ENCODE measurements at places on chromosomes 7 and 10. TPM values are rescaled to one million over a fixed set of nuclear protein-coding genes. Genes with fewer than 3 reads are reported as not detected.

DNA sequence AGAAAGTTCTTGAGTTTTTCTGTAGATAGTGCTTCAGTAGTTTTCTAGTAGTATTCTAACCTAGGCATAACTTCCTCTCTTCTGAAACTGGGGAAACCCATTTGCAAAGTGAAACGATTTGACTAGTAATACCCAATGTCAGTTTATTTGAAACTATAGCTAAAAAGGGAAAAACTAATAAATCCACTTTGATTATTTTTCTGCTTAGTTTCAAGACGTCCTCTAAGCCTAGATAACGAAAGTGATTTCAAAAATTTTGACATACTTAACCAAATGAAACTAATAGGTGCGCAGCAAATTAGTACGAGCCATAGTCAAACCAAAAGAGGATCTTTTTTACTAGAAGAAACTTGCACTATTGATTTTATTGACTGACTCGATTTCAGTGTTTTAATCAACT lies 9.8 kb upstream of the SP8 start:
- peaks cover 71% of the 10 kb centered on the region for H3K27me3 ChIP-seq
- no peak for DNase-seq
- H3K4me1 ChIP-seq: peaks cover 20% of the 10 kb centered on the region
- no peak overlapping the region for H3K27ac ChIP-seq
- H3K36me3 ChIP-seq: peaks cover 8% of the 10 kb centered on the region

GRCh38 chr7:27219821-27220220 lies 19.9 kb upstream of the HOXA13 start:
- peaks cover 76% of the 10 kb centered on the region for H3K27me3 ChIP-seq
- no peaks in the 10 kb centered on the region for H3K4me1 ChIP-seq
- DNase-seq: no peak
- no peaks in the 10 kb centered on the region for H3K36me3 ChIP-seq

DNA sequence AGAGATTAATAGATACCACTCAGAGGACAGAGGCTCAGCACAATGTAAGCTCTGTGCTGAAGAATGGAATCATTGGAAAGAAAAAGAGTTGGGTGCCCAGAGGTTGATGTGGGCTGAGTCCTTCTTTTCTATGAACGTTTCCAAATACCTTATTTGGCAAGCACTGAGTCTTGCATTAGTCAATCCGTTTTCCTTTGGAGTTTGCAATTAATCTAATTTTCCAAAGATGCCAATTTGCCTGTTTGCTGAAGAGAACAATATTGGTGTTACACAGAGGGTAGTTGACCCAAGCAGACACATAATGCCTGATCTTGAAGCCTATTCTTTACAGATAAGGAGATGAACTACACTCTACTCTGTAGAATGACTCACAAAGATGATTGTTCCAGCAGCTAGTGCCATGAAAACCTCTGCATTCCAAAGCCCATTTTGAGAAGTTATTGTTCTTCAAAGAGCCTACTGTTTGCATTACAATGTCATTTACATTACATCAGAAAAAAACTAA lies 55.4 kb upstream of the MET start:
- no peaks in the 10 kb centered on the region for H3K36me3 ChIP-seq
- no peak overlapping the region for H3K4me3 ChIP-seq
- H3K27me3 ChIP-seq: peaks cover 33% of the 10 kb centered on the region
- DNase-seq: no peak

DNA sequence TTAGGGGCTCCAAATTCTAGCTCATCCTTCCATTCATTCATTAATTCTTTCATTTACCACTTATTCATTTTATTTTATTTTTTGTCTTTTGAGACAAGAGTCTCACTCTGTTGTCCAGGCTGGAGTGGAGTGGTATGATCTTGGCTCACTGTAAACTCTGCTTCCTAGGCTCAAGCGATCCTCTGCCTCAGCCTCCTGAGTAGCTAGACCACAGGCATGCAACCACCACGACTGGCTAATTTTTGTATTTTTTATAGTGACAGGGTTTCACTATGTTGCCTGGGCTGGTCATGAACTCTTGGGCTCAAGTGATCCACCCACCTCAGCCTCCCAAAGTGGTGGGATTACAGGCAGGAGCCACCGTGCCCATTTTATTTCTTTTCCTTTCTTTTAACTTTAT lies 31.6 kb downstream of the FGF8 start:
- H3K27me3 ChIP-seq: peaks cover 27% of the 10 kb centered on the region
- H3K36me3 ChIP-seq: no peaks in the 10 kb centered on the region
- no peak for DNase-seq
- H3K27ac ChIP-seq: no peak overlapping the region

GRCh38 chr7:131769241-131769640 lies 212.8 kb upstream of the PODXL start:
- peaks cover 4% of the 10 kb centered on the region for H3K27me3 ChIP-seq
- H3K36me3 ChIP-seq: no peaks in the 10 kb centered on the region
- no peak overlapping the region for H3K4me3 ChIP-seq
- no peaks in the 10 kb centered on the region for H3K4me1 ChIP-seq
- no peak for DNase-seq

GRCh38 chr7:130721486-130722277 lies 12.3 kb downstream of the KLF14 start:
- H3K27me3 ChIP-seq: peaks cover 26% of the 10 kb centered on the region
- no peaks in the 10 kb centered on the region for H3K36me3 ChIP-seq

DNA sequence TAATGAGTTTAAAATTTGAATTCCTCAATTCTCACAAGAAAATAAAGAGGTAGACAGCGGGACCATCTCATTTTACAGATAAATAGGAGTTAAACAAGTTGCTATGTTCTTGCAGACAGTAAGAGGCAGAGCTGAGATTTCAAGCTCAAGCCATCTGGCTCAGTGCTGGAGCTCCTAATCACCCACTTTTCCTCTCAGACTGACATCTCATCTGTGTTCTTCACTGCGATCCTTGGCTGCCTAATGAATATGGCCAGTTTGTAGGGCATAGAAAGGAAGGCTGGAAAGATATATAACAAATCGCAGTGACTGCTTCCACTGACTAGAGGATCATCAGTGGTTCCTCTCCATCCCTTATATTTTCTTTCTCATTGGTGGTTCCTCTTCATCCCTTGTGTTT lies 151.2 kb downstream of the MPP7 start:
- no peak overlapping the region for H3K4me3 ChIP-seq
- H3K4me1 ChIP-seq: no peaks in the 10 kb centered on the region
- no peak overlapping the region for H3K27ac ChIP-seq
- H3K27me3 ChIP-seq: no peaks in the 10 kb centered on the region
- no peak for DNase-seq

DNA sequence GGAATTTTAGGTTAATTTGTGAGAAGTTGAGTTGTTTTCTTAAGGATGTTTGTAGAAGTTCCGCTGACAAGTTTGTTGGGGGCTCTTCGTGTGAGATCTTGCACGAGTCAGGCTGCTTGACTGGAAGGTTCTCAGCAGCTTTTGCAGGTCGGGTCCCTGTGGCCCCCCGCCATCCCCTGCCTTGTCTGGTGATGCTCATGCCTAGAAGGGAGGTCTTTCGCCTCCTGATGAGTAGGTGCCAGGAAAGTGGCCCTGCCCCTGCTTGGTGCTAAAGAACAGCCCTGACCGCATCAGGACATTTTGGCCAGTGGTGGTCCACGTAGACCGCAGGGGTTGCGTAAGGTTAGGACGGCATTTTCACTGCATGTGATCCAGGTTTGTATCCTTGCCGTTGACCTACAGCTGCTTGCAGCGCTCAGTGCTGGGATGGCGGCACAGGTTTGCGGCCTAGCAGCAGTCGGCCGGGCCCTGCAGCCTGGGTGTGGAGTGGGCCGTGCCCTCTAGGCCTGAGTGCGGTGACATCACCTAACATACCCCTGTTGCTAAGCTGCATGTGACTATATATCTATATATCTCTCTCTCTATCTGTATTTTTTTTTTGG lies 62.4 kb downstream of the DNAJB6 start:
- H3K27ac ChIP-seq: no peak overlapping the region
- H3K27me3 ChIP-seq: no peaks in the 10 kb centered on the region
- peaks cover 34% of the 10 kb centered on the region for H3K36me3 ChIP-seq
- no peak for DNase-seq

DNA sequence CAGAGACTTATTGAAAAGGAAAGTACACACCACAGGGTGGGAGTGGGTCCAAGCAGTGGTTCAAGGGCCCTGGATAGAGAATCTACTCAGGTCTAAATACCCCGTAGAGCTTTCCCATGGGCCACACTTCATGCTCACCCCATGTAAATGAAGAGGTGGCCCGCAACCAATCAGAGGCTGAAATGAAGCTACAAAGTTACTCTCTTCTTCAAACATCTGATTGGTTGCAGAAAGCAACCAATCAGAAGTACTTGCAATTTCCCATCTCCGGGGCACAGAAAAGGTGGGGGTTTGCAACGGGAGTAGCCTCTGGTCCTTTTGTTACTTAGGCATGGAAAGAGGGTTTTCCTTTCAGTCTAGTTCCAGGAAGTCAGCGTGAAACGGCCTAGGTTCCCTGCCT lies 15.2 kb upstream of the GALNTL5 start:
- no peaks in the 10 kb centered on the region for H3K36me3 ChIP-seq
- H3K27ac ChIP-seq: no peak overlapping the region
- no peak overlapping the region for H3K4me3 ChIP-seq
- peaks cover 12% of the 10 kb centered on the region for H3K27me3 ChIP-seq
- no peak for DNase-seq

DNA sequence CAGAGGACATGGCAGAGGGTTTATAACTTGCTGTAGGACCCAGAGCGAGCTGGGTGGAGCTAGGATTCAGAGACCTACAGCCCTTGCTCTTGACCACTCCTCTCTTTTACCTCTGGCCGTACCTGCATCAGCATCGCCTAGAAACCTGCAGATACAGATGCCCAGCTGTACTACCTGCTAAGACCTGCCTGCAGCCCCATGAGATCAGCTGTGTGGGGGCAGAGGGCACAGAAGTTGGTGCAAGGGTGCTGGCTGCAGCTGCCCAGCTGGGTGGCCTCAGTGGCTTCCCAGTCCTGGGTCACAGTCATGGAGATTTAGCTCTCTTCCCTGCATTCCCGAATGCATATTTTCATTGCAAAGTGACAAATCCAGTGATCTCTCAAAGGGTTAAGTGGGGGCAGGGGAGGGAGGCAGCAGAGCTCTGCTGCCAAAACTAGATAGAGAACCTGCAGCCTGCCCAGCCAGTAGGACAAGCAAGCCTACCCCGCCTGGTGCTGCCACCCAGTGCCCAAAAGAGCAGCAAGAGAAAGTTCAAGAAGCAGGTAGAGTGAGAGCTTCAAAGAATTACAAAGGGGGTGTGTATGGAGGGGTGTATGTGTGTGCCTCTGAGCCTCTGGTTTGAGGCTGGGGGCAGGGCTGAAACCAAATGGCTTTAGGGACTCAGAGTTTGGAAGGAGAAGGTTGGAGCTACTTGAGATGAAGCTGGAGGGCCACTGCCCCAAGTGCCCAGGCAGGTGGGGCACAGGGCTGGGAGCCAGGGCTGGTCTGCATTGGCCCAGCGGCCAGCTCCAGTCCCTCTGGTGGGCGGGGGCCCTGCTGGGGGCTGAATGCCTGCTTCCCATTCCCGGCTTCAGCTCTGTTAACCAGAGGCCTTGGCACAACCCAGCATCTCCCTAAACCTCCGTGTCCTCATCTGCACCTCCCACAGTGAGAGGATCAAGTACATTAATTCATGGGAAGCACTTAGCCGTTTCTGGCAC lies 6.9 kb downstream of the FAM241B start:
- H3K4me1 ChIP-seq: no peaks in the 10 kb centered on the region
- no peaks in the 10 kb centered on the region for H3K36me3 ChIP-seq
- no peaks in the 10 kb centered on the region for H3K27me3 ChIP-seq
- H3K4me3 ChIP-seq: no peak overlapping the region
- no peak overlapping the region for H3K27ac ChIP-seq

- no peaks in the 10 kb centered on the region for H3K27me3 ChIP-seq
- peaks cover 36% of the 10 kb centered on the region for H3K4me1 ChIP-seq
- H3K36me3 ChIP-seq: no peaks in the 10 kb centered on the region
- H3K4me3 ChIP-seq: no peak overlapping the region
- no peak for DNase-seq
- H3K27ac ChIP-seq: no peak overlapping the region
These were observed 38.7 kb downstream of the KCNH2 start for GRCh38 chr7:150939466-150939865.

- H3K4me3 ChIP-seq: no peak overlapping the region
- no peaks in the 10 kb centered on the region for H3K36me3 ChIP-seq
- no peak for DNase-seq
- no peaks in the 10 kb centered on the region for H3K27me3 ChIP-seq
- H3K27ac ChIP-seq: no peak overlapping the region
These were observed 15.9 kb downstream of the ITGB8 start for GRCh38 chr7:20346577-20346976.

DNA sequence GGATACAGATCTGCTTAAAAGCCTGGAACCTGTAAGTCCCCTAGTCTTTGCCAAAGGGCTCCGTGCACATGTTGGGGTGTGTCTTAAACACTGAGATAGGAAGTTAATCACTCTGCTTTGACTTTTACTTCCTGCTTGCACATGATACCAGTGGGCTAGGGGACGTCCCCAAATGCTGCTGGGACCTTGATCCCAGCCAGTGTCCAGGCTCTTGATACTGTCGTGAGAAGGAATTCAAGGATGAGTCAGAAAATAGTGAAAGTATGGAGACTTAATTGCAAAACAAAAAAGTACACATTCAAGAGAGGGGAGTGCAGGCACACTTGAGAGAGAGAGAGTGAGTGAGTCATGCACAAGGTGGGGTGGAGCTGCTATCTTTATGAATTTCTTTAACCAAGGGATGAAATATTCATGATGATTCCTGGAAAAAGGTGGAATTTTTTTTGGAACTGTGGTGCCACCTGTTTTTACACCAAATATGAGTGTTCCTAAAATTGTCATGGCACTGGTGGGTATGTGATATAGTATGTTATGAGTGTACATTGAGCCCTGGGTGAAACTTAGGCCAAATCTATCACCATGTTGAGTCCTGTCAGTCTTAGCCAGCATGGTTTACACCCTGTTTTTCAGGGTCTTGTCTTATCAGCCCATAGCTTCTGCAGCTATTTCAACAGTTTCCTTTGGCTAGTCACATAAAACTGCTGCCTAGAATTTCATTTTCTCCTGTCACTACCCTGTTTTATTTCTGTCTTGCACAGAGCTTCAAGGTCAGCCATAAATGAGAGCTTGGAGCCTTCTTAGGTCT lies 88.3 kb upstream of the CYP26C1 start:
- no peaks in the 10 kb centered on the region for H3K27me3 ChIP-seq
- H3K36me3 ChIP-seq: peaks cover 7% of the 10 kb centered on the region
- no peak overlapping the region for H3K4me3 ChIP-seq
- no peak for DNase-seq
- peaks cover 7% of the 10 kb centered on the region for H3K4me1 ChIP-seq
- no peak overlapping the region for H3K27ac ChIP-seq

GRCh38 chr7:50304911-50305582 lies 531 bp downstream of the IKZF1 start:
- H3K36me3 ChIP-seq: peaks cover 57% of the 10 kb centered on the region
- H3K27ac ChIP-seq: peak overlapping the region; percentile 99
- peaks cover 5% of the 10 kb centered on the region for H3K27me3 ChIP-seq
- peaks cover 26% of the 10 kb centered on the region for H3K4me1 ChIP-seq
- DNase-seq: peak; percentile 75
- peak overlapping the region; percentile 88 for H3K4me3 ChIP-seq

GRCh38 chr10:128064108-128064969 lies 61.9 kb downstream of the MKI67 start:
- peak overlapping the region; percentile 51 for H3K4me3 ChIP-seq
- H3K36me3 ChIP-seq: peaks cover 75% of the 10 kb centered on the region
- peak; percentile 76 for DNase-seq
- peaks cover 66% of the 10 kb centered on the region for H3K4me1 ChIP-seq
- peak overlapping the region; percentile 76 for H3K27ac ChIP-seq

- no peak overlapping the region for H3K4me3 ChIP-seq
- no peaks in the 10 kb centered on the region for H3K36me3 ChIP-seq
- DNase-seq: no peak
These were observed 69.7 kb upstream of the PLPP4 start for GRCh38 chr10:120387326-120387725.

MOGAT3 gene
- total RNA-seq: not detected

GRM3 gene
- not detected for total RNA-seq

OR2A7 gene
- total RNA-seq: 3.0 TPM

AMPH gene
- total RNA-seq: not detected

CALML3 gene
- not detected for total RNA-seq

HYAL4 gene
- total RNA-seq: not detected

KCNH2 gene
- total RNA-seq: 0.38 TPM

CNTNAP2 gene
- total RNA-seq: not detected

GDF10 gene
- total RNA-seq: not detected

ZNF239 gene
- 0.15 TPM for total RNA-seq
